ENCODE measurements at places on chromosomes 7 and 10.

DNA sequence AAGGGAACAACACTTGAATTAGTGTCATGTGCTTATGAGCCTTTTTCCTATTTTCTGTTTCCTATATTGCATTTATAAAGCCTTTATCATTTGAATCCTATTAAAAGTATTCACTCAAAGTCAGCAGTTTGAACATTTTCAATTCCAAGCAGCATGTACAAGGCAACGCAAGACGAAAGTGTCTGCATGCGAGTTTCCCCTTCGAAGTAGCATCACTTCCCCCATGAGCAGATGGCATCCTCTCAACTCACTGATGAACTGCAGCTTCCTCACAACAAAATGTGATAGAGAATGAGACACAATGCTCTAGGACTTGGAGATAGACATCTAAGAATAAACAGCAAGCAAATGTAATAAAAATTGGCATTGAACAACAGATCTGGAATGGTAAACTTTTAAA is 270.7 kb downstream of the PRPF18 start:
- DNase-seq: no peak

GRCh38 chr7:86900886-86901285 is 158.6 kb downstream of the ELAPOR2 start:
- DNase-seq: no peak

GRCh38 chr7:20796500-20796899 is 9.8 kb upstream of the SP8 start:
- no peak for DNase-seq

DNA sequence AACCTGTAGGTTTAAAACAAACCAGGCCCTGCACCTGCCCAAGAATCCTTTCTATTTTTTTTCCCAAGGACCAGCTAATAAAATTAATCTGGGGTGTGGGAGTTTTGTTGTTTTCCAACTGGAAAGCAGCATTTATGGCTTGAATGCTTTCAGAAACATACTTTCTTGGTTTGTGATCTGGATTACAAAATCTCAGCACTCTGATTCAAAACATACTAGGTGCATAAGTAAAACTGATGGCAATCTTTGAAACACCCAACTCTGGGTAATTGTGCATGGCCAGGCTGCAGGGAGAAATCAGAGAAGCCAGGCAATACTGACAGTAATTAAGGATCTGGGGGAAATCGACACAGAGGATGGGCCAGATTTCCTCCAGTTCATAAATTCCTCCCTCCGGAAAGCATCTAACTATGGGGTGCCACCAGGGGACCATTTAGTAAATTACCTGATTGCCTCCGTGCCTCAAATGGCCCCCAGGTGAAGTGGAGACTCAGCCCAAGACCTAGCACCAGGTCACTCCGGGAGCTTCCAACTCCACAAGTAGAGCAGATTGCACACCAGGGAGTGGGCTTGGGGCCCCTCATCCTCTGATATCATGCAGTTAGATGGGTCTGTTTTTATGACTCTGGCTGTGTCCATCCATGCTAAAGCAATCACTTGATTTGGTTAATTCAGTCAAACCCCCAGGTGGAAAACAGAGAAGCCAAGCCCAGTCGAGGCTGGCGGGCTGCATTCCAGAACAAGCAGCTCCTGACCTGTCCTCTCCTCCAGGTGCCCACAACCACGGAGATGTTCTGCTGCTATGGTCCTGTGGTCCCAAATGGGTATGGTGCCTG is 15.2 kb upstream of the C10orf53 start:
- DNase-seq: no peak

- no peak for DNase-seq
Measured at GRCh38 chr10:14524691-14525324, 194.1 kb upstream of the FRMD4A start.

DNA sequence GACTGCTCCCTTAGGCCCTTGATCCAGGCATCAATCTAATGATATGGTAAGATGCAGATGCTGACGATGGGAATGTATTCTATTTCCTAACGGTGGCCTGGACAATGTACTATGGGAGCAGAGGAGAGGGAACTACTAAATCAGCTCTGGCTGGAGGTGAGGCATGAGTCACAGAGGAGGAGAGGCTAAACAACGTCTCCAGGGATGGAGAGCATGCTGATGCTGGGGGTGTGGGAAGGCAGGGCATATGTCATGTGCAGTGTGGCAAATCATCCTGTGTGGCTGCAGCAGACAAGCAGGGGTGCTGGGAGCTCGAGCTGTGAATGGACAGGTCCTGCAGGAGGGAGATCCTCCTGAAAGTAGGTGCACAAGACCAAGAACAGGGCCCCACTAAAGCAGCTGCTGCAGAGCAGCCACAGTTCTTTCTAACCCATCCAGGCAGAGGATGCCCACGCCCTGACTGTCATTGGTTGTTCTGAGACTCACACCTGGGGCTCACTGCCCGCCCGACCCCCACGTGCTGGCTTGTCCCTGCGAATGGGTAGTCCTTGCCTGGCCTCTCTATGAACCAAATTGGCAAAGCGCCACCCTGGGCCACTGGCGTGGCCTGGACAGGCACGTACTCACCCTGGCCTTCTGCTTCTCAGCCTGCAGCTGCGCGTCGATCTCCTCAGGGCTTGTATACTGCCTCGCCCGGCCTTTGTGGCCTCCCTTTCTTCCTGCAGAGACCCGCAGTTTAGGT is 4.0 kb downstream of the PDAP1 start:
- DNase-seq: no peak

All from stimulated activated CD4-positive, alpha-beta T cell treated with anti-CD3 and anti-CD28 coated beads, Interleukin-1b, Interleukin-23, amount 100 ng/mL, for 1 hour (primary cell).